NCI-H460 (cell line): ENCODE measurements at places on chromosomes 7 and 10. TPM values are rescaled to one million over a fixed set of nuclear protein-coding genes. Genes with fewer than 3 reads are reported as not detected.

Gene AKR1C1
- 1,075 and 1,182 TPM in 2 replicates for total RNA-seq

Gene KLF14
- total RNA-seq = not detected in 2 replicates

Gene NPC1L1
- total RNA-seq = 0.09 TPM in 1 of 2 replicates, not detected in the other

Gene HOXA6
- 6.7 and 8.3 TPM in 2 replicates for total RNA-seq

Gene TMEM236
- 0.10 and 0.17 TPM in 2 replicates for total RNA-seq

Gene IGF2BP3
- total RNA-seq = 78.9 and 85.4 TPM in 2 replicates

Gene PON1
- not detected in 2 replicates for total RNA-seq

Gene ODAD2
- 0.82 and 1.2 TPM in 2 replicates for total RNA-seq

Gene CLDN3
- 1.0 and 1.7 TPM in 2 replicates for total RNA-seq

Gene MAGI2
- 1.1 and 1.7 TPM in 2 replicates for total RNA-seq

Gene CFAP70
- 0.15 and 0.32 TPM in 2 replicates for total RNA-seq

Gene MAPK8
- total RNA-seq = 54.3 and 57.7 TPM in 2 replicates

Gene SEMA4G
- 1.1 and 1.7 TPM in 2 replicates for total RNA-seq

Gene FAM241B
- 2.3 and 4.9 TPM in 2 replicates for total RNA-seq

Gene OPN4
- total RNA-seq = not detected in 2 replicates

Gene HOXA4
- total RNA-seq = 0.57 and 0.61 TPM in 2 replicates

Gene CLCN1
- 0.07 TPM in 1 of 2 replicates, not detected in the other for total RNA-seq

Gene FXYD4
- total RNA-seq = 0.50 and 1.8 TPM in 2 replicates

Gene HTR5A
- total RNA-seq = not detected in 2 replicates

Gene TIMM23
- total RNA-seq = 73.2 and 85.9 TPM in 2 replicates

Gene GRB10
- total RNA-seq = 19.5 and 24.7 TPM in 2 replicates

Gene PTPN20
- total RNA-seq = 18.1 and 21.1 TPM in 2 replicates

Gene GPR26
- not detected in 2 replicates for total RNA-seq
